Suppressor macrophage treated with lipopolysaccharide for 1 hour (primary cell): ENCODE measurements at places on chromosomes 1 and 21.

- no peak for DNase-seq
Measured at GRCh38 chr1:214441119-214441518, 110.3 kb downstream of the PTPN14 start.

GRCh38 chr1:97093741-97094140 is 372.2 kb downstream of the PTBP2 start:
- DNase-seq = no peak

DNA sequence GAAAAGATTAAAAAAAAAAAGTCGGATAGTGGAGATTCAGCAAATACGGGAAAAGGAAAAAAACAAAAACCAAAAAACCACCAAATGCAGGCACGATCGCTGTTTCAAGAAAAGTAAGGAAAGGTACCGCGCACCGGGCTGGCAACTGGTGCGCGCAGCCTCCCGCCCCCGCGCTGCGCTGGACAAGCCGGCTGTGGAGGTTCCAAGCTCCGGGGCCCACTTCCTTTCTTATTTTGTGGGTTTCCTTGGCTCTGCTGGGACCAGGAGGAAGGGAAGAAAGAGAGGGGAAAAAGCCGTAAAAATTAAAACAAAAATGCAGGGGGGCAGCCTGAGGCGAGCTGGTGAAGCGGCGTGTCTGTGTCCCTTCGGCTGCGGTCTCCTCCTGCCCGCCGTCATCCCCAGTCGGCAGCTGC is 233 bp downstream of the ADAMTS5 start:
- no peak for DNase-seq

DNA sequence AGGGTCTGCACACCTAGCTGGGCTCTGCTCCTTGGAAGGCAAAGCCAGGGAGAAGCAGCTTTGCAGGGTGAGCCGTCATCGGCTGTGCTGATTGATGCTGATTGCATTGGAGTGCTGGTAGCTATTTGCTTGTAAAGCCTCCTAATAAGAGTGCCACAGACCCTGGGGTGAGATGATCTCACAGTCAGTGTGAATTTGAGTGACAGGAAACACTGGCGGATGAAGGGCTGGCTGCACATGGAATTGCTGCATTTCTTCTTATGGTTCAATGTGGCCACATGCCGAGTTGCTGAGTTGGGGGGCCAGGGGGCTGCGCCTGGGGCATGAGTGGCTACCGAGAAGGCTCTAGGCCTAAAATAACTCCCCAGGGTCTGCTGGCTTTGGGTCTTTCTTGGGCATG is 138.2 kb upstream of the CACNA1E start:
- DNase-seq = no peak

DNA sequence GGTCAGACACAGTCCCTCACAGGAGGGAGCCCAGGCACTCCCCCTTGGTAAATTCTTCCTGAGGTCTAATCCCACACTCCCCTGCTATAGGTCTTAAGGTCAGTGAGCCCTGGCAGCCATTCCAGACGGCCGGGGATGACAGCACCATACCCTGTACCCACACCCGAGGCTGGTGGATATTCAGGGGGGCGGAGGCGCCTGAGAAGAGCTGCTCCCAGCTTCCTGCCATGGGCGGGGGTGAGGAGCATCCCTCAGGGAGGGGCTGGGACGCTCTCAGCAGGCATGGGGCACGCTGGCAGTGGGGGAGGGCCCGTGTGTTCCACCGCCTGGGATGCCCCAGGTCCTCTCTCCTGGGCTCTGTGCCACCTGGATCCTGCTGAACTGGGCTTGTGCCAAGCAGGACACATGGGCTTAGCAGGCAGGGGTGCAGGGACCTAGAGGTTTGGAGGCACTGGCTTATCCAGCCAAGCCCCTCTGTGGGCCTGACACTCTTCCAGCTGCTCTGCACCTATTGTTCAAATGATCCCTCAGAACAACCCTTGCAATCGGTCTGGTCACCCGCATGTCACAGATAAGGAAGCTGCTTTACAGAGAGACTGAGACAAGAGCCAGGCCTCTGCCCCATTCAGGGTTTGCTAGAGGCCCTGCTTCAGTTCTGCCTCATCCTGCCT is 5.7 kb upstream of the ADGRB2 start:
- no peak for DNase-seq

- DNase-seq = peak; percentile 84
Measured at GRCh38 chr1:153494976-153495535, 34.6 kb upstream of the S100A7 start.

DNA sequence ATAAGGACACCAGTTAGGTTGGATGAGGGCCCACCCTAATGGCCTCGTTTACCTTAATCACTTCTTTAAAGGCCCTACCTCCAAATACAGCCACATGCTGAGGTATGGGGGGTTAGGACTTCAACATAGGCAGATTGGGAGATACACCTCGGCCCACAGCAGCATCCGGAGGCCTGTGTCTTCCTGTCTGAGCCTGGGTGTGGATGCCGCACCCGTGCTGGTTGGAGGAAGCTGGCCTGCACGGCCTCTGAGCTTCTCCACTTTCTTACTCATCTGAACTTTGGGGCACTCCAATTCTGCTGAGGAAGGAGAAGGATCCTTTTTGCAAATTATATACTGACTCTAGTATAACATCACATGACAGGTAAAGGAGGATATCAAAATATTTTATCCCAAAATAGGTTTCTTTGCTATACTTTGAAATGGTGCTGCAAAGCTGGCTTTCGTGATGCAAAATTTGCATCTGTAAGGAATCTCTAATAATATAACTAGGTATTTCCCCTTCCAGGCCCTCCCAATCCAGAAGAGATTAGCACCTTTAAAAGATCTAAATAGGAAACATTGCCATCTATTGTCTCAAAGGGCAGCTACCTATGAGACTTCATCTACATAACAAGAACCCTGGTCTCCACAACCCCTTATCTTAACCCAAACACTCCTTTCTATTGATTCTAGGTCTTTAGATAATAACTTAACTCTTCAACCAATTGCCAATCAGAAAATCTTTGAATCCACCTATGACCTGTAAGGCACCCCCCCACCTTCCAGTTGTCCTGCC is 247.6 kb downstream of the KCNJ6 start:
- no peak for DNase-seq

- DNase-seq = peak; percentile 41
Measured at GRCh38 chr21:29193072-29193471, 62.6 kb downstream of the MAP3K7CL start.

GRCh38 chr21:31008355-31008754 is 29.9 kb downstream of the KRTAP19-8 start:
- no peak for DNase-seq

DNA sequence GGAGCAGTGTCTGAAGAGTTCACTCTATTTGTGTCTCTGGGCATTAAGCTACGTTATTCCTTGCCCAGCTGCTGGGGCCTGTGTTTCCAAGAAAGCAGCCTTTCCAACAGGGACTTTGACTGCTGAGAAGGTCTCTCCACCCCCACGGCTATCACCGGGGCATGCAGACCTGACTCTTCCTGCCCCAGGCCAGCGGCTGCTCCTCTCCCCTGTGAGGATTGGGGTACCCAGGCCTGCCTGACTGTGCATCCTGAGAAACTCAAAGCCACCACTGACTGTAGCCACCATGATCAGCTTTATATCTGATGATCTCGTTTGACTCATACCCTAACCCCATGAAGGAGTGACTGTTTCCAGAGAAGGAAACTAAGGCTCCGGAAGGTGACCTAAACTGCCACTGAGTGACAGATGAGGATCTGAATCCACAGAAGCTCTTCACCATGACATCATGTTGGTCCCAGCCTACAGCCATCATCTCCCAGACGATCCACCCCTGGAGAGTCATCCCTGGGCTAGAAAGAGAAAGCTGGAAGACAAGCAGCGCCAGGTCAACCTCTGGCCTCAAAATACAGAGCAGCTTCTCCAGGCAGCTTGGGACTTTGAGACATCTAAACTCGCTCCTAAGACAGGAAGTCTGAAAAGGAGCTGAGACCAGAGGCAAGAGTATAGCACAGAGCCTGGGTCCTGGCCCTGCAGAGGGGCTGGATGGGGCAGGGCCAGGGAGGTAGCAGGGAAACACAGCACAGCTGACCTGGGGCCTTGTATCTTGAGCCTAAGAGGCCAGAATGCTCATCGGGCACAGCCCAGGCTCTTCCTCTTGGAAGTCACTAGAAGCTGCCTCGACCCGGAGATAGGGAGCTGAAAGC is 244.0 kb upstream of the VAMP3 start:
- DNase-seq = peak; percentile 15

DNA sequence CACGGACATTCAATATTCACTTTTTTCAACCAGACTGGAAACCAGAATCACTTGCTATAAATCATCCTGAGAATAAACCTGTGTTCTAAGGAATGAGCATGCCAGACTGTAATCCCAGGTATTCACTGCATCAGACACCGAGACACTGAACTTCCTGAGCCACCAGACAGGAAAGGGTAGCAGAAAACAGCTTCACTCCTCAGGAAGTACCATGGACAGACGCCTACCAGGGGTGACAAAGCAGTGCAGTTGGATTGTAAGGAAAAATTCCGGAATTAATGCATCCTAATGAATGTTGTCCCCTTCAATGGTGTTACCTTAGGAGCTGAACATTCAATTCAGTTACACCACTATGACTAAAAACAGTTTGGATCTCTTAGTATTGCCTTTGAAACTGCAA is 156.1 kb downstream of the PIGK start:
- DNase-seq = no peak

GRCh38 chr1:210003501-210003900 is 65.5 kb downstream of the SYT14 start:
- no peak for DNase-seq

DNA sequence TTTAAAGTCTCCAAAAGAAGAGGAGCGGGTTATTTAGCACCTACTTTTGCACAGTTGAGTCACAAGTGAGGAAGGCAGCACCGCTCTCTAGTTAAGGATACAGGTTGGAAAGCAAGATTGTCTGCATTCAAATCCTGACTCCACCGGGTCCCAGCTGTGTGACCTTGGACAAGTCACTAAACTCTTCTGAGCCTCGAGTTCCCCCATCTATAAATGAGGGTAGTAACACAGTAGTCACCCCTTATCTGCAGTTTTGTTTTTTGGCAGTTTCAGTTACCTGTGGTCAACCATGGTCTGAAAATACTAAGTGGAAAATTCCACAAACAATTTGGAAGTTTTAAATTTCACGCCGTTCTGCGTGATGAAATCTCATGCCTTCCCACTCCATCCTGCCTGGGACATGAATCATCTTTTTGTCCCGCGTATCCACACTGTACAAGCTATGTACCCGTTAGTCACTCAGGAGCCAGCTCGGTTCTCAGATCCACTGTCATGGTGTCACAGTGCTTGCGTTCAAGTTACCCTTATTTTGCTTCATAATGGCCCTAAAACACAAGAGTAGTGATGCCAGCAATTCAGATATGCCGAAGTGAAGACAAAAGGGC is 49.4 kb downstream of the CAPZB start:
- peak; percentile 92 for DNase-seq

DNA sequence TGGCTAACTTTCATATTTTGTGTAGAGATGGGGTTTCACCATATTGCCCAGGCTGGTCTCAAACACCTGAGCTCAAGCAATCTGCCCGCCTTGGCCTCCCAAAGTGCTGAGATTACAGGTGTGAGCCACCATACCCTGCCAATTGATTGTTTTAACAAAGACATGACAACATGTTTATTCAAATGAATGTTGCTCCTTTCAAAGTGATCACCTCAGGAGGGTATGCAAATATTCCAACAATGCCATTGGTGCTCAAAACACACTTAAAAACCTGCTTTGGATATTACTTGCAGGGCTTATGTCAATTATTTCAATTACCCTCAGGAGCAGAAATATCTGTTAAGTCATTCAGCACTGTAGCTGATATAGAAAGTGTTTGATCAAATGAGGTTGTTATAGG is 7.9 kb downstream of the LAX1 start:
- no peak for DNase-seq

DNA sequence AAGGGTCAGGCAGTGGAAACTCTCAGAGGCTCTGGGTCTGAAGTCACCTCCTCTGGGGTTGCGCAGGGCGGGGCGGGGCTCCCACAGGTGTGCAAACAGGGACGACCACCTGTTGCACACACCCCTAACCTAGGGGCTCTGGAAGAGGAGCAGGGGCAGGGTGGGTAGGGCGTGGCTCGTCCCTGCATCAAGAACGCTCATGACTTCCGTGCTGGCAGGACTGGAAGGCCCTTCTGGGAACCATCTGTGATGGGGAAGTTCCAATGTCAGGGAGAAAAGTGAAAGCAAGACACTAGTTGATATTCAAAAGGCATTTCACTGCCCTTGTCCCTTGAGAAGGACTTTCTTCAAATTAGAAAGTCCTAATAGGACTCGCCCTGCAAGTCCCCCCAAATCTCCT is 22.1 kb upstream of the CLSTN1 start:
- DNase-seq = peak; percentile 66

DNA sequence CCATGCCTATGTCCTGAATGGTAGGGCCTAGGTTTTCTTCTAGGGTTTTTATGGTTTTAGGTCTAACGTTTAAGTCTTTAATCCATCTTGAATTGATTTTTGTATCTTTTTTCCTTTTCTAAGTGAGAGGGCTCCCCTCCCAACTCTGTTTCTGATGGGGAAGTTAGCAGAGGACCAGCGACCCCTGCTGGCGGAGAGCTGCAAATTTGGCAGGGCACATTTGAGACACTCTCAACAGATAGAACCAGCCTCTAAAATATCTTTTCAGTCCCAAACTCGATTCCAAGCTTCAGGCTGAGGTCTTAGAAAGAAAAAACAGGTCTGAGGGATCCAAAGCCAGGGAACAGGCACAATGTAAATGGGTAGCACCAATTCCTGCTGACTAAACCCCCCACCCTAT is 32.5 kb downstream of the LRRC3 start:
- DNase-seq = peak; percentile 62

- DNase-seq = no peak
Measured at GRCh38 chr1:12302798-12303447, 73.1 kb downstream of the VPS13D start.

DNA sequence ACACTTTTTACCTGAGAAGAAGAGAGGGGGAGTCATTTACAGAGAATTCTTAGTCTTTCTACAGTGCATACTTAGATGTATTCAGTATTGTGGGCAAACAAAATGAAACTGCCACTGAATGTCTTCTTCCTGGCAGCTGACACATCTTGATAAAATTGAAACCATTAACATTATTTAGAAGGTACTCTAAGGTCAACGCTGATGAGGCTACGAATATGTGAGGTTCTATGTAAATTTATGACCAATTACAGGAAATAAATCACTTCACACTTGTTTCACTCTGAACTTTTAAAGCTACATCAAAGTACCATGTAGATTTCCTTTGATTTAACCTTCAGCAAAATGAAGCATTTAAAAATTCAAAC is 51.3 kb upstream of the GFI1 start:
- DNase-seq = peak; percentile 3

- DNase-seq = peak; percentile 74
Measured at GRCh38 chr1:201739492-201740085, 89.4 kb upstream of the IPO9 start.

DNA sequence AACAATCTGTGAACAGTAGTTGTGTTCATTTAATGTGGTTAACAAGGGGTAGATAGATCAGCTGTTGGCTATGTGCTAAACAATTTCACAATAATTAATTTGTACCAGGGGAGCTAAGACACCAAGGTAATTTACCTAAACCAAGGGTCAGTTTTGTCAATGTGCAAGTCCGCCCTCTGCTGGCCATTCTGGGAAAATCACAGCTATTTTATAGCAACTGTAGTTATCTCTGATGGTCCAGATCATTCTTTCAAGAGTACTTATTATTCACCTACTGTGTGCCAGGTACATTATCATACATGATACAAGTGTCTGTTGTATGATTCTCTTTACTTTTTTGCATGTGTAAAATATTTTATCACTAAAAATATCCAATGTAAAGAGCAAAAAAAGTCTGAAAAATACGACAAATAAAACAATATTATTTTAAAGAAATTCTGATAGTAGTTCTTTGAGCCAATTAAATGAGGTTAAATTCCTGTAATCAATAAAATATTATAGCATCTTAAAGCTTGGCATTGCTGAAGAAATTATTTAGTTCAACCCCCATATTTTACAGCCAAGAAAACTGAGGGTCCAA is 312.3 kb upstream of the FAM78B start:
- peak; percentile 64 for DNase-seq

- DNase-seq = no peak
Measured at GRCh38 chr1:30336550-30337323, 386.6 kb downstream of the MATN1 start.
